ENCODE measurements at places on chromosomes 6 and 20.

DNA sequence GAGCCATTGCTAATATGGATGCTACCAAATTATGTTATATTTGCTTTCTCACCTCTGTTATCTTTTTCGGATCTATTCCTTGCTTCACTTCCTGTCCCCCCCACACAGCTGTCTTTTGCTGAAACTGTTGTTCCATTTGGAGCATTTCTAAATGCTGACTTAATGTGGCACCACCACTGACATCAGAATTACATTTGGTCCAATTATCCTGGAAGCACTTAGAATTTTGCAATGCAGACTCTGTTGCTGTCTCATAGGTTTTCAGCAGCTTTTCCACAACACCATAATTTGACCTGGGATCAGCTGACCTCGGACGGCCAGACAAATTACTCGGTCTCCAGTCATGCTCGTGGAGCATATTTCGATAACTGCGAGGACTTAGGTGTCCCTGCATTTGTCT is 12.8 kb downstream of the KIAA0408 start:
- no peak for DNase-seq

DNA sequence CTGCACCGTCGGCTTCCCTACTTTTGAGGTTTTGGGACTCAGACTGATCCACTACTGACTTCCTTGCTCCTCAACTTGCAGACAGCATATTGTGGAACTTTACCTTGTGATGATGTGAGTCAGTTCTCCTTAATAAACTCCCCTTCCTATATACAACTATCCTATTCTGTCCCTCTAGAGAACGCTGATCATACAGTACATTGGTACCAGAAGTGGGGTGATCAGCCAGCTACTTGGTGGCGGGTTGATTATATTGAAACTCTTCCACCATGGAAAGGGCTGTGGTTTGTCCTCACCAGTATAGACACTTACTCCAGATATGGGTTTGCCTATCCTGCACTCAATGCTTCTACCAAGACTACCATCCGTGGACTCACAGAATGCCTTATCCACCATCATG is 7.6 kb upstream of the TAF4 start:
- no peak for DNase-seq

- peak; percentile 64 for DNase-seq
Measured at GRCh38 chr20:23362392-23363256, 642 bp downstream of the GZF1 start.

DNA sequence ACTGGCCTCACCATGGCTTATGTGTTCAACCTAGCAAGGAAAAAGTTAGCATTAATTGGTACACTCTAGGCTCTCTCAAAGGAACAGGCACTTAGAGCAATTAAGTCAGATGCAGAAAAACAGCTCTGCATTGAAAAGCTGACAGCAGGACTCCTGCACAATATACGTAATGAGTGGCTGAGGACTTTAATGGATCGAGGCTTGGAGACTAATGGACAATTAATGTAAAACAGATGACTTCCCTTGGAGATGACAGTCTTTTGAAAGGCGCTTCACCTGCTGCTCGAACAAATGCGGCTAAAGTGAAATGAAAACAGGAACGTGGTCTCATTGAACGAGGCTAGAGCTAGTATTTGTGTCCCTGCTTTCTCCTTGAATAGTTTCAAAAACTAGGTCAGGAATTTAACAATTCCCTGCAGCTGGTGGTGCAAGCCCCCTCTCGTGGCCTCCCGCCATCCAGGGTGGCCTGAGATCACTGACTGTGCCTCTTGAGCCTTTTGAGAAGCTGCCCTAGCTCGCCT is 137.1 kb downstream of the ELOVL4 start:
- DNase-seq: no peak

GRCh38 chr6:51199105-51199552 is 380.5 kb downstream of the TFAP2B start:
- DNase-seq: no peak

GRCh38 chr6:135008072-135008940 is 46.3 kb downstream of the HBS1L start:
- DNase-seq: no peak

GRCh38 chr20:57570920-57571319 is 10.0 kb downstream of the PCK1 start:
- DNase-seq: no peak

- DNase-seq: no peak
Measured at GRCh38 chr6:135179920-135180541, 1.1 kb upstream of the MYB start.

GRCh38 chr6:104527311-104527710 is 332.4 kb downstream of the HACE1 start:
- no peak for DNase-seq

GRCh38 chr20:35200267-35200666 is 26.2 kb upstream of the MMP24 start:
- no peak for DNase-seq

DNA sequence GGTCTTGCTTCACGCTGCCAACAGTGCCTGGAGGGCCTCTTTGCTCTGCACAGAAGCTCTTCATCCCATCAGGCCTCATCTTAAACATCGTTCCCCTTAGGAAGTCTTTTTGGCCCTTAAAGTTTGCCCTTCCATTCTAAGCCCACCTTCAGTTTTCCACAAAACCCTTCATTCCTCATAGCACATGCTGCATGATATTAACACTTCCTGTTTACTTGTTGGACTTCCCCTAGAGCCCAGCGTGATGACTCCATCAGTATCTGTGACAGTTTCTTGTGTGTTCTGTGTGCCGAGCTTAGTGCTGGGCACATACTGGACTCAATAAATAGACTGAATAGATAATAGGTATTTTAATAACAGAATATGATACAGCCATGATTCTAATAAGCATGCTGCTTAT is 2.2 kb downstream of the NT5DC1 start:
- DNase-seq: no peak

GRCh38 chr6:90454836-90455427 is 131.9 kb downstream of the MAP3K7 start:
- DNase-seq: no peak

DNA sequence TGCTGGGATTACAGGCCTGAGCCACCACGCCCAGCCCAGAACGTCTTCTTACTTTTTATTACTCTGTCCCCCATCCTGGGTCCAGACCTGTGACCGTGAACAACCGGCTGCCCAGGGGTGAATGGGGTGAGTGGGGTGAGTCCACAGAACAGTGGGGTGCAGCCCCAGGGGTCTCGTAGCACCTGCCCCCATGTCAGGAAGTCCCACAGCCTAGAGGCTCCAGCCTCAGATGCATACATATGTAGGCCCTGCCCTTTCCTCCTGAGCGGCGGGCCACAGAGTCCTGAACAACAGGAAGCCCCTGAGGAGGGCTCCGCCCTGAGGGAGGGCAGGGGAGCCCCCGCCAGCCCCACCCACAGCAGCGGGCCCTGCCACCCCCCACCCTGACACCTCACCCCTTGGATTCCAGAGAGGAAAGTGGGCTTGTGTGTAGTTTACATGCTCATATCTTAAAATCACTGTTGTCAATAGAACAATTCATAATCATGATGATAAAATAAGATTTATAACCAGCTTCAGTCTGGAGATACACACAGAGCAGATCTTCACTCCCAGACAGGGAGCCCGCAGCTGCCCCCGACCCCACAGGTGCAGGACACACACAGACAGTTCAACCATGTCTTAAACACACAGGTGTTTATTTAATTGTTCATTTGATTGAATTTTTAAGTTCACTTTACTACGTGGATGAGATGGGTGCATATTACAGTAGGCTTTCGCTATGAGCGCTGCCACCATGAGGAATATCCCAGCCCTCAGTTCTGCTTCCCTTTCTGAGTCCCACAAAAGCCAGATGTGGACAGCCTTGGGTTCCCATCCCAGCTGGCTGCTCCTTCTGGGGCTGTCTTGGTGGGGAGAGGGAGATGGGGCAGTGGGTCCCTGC is 12.4 kb upstream of the GMEB2 start:
- DNase-seq: no peak

GRCh38 chr20:63359164-63359934 is 1.8 kb downstream of the CHRNA4 start:
- no peak for DNase-seq

- no peak for DNase-seq
Measured at GRCh38 chr20:4569092-4569491, 152.6 kb upstream of the PRND start.

DNA sequence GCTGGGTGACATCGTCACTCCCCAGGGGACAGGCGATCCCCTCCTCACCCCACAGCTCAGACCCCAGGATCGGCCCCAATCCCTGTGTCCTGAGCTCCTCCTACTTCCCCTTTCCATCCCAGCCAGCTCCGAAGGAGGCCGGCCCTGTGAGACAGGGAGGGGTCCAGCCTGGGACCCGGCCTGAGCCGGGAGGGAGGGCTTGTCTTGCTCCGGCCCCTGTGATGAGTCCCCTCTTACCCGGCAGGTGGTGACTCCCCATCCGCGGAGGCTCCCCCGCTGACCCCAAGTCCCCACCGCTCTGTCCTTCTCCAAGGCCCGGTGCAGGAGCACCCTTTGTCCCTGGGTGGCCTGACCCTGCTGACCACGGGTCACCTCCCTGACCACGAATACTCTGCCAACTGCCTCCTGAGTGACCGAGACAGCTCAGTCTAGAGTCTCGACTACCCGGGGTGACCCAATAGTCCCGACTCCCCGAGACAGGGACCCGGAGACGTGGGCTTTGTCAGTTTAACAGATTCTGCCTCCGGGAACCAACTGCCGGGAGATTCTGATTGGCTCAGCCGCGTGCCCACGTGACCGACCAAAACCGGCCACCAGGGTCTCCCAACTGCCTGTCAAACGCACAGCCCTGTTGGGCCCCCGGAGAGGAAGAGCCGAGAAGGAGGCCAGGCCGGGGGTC is 187.4 kb upstream of the PROKR2 start:
- no peak for DNase-seq

- DNase-seq: peak; percentile 57
Measured at GRCh38 chr6:139376017-139376330, 1.5 kb upstream of the CITED2 start.

GRCh38 chr6:146598772-146599405 is at the start of gene ADGB:
Gene ADGB, plus strand, starts transcription at chr6:146598972. Its CDS starts 69 bp downstream, at chr6:146599041.
- no peak for DNase-seq

DNA sequence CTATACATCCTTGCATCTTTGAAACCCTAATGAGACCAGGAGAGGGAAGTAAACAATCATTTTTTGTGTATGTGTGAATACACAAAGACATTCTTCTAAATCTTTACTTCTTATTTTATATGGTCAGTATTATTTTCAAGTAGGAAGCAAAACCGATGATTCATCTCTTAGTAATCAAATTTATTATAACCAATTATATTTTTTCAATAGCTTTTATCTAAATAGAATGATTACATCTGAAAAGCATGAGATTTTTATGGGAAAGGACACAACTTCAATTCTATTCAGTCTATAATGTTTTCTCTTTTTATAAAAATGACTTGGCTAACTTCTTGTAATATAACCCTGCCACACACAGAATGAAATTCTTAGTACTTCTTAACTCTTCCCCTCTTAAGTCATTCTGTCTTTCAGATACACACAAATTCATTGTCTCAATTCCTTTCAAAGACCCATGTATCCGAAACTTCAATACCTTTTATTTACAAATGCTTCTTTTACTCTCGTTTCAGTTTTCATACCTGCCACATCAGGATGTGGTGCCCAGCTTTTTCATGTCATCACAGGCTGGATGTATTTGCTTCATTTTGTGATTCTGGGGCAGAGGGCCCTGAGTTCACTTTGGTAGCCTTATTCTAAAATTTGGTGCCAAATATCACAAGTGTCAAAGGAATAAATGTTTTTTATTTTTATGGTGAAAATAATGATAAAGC is 227.0 kb downstream of the PHF3 start:
- DNase-seq: no peak

DNA sequence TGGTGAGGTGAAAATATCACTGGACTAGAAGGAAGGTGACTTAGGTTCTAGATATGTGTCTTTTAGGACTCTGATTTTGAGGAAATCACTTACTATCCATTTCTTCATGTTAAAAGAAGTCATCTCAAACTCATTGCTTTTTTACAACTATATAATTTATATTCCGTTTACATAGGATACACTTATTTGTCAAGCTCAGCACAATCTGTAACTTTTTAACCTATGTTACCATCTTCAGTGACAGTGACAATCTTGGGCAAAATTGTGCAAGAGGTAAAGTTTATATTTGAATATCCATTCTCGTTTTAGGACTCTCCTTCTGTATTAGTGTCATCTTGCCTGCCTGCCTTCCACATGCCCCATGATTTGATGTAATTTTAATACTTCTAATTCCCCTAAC is 74.0 kb upstream of the FAM83B start:
- no peak for DNase-seq

DNA sequence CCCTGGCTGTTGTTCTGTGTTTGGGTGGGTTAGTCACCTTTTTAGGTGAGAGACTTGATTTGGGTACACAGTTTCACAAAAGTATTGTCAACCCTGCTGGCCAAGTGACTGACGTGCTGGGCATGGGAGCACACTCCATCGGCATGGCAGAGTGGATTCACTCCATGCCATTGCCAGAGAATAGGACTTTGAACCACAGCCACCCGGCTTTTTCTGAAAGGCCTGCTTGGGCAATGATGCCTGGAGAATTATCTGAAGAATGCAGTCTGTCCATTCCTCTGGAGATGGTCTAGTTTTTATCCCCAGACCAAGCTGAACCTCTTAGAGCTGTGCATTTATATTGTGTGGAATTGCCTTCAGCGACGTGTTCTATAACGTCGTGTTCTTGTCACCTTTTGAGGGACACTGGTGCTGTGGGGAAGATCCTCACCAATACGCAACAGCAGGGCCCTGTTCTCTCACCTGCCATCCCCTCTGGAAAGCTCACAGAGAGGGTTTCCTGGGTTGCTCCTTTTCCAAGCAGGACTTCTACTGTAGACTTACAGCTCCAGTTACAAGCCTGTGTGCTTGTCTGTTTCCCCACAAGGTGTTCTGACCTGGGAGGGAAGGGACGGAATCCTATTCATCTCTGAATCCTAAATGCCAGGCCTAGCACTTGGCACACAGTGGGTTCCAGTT is 183.4 kb upstream of the AKAP12 start:
- DNase-seq: no peak

GRCh38 chr6:11025921-11026635 is 18.0 kb downstream of the ELOVL2 start:
- no peak for DNase-seq

GRCh38 chr20:57310821-57311514 is 18.6 kb upstream of the SPO11 start:
- no peak for DNase-seq

DNA sequence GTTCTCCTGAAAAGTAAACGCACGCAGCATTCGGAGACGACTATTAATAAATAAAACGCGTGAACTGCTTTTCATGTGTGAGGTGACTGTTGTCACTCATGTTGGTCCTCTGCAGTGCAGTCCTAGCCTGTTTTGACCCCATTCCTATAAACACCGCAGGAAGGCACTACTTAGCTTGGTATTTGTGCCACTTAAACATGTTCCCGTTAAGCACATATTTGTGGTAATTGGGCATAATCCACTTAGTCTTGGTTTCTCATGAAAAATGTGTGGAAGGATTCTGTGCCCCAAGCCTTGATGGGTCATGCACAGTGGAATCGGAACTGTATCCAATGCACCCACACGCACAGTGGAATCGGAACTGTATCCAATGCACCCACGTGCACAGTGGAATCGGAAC is 313.9 kb downstream of the THBS2 start:
- DNase-seq: no peak

DNA sequence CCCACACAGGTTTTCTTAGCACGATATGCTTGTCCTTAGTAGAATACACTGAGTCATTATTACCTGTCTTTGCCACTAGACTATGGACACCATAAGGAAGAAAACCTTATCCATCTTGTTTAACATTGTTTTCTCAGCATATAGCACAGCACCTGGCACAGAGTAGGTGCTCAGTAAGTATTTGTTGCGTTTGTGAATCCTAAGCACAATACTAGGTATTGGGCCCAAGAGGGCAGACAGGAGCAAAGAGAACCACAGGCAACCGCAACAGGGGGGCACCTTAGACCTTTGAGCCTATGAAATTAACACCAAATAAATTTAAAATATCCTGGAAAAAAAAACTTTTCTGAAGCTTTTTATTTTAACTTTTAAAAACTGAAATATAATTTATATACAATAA is 3.7 kb upstream of the NCOA6 start:
- no peak for DNase-seq

Data from SW 1271 (cell line).